Activated CD4-positive, alpha-beta T cell treated with anti-CD3 and anti-CD28 coated beads, Interleukin-2, amount 50 U/mL, for 24 hours (primary cell): ENCODE measurements at places on chromosomes 2 and 18.

GRCh38 chr2:233858331-233858730 lies 4.0 kb upstream of the HJURP start:
- no peak for DNase-seq

DNA sequence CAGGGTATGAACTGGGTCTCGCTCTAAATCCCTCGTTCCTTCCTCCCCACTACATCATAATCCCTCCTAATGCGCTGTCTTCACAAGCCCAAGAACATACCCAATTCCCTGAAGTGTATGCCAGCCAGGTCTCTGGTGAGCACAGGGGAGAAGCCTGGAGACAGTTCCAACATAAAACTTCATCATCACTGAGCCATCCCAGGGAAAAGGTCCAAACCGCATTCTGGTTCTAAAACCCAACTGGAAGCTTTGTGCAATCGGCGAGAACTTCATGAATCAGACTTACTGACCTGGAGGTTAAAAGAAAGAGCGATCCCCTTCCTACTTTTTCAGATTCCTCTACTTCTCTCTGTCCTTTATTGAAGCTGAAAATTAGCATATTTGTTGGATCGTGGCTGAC lies 132.7 kb downstream of the ALPK2 start:
- no peak for DNase-seq

DNA sequence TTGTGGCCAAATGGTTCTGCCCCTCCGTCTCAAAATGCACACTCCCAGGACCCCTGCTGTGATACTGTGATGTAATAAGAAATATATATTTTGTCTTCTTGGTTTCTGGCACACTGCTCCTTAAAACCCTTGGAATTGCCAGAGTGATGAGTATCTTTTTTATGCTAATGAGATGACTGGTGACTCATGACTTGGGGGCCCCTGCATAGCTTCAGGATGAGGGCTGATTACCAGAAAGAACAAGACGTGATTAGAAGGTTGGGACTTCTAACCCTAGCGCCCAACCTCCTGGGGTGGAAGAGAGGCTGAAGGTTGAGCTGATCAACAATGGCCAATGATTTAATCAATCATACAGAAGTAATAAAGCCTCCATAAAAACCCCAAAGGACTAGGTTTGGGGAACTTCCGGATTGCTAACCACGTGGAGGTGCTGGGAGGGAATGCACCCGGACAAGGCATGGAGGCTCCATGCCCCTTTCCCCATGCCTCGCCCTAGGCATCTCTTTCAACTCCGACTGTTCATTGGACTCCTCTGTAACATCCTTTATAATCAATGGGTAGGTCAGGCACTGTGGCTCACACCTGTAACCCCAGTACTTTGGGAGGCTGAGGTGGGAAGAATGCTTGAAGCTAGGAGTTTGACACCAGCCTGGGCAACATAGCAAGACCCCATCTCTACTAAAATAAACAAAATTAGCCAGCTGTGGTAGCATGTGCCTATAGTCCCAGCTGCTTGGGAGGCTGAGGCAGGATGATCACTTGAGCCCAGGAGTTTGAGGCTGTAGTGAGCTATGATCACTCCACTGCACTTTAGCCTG lies 89.1 kb downstream of the HS1BP3 start:
- no peak for DNase-seq

- DNase-seq: no peak
These were observed 19.4 kb downstream of the PLB1 start for GRCh38 chr2:28515176-28515751.

GRCh38 chr2:102301867-102302362 lies 9.4 kb upstream of the IL1RL1 start:
- no peak for DNase-seq

DNA sequence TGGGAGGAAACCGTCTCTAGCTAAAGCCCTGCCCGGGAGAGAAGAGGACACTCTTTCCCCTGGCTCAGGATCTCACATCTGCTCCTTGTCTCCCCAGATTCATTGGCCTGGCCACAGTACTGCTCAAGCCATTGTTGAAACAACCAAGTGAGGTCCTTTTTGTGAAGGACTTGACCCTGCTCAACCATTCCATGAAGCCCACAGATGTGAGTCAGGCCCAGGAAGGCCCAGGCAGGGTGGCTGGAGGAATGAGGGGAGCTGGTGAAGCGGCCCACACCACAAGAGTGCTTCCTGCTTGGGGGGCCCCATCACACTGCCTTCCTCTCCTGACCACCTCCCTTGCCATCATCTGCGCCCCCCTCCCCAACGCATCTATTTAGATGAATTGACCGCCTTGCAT lies 5.1 kb downstream of the FER1L5 start:
- no peak for DNase-seq

DNA sequence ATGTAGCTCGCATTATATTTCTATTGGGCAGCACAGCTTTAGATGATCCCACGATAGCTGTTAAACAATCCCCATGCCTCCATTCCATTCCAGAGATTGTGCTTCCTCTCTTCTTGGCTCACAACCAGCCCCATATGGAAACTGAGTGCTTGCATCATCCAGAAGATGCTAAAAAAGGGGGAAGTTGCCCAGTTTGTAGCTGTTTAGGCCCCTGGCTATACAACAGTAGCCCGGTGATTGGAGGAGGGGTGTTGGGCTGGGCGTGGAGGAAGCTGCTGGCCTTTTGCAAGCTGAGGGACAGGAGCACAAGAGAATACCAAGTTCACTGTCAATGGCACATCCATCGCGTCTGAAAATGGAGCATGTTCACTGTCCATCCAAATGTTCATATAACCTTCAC lies 360.2 kb downstream of the ALK start:
- no peak for DNase-seq

GRCh38 chr2:119156105-119156890 lies 2.3 kb downstream of the C1QL2 start:
- DNase-seq: no peak

- DNase-seq: no peak
These were observed 411 bp downstream of the NARS1 start for GRCh38 chr18:57621246-57621604.

- DNase-seq: no peak
These were observed 1370.1 kb upstream of the CRIM1 start for GRCh38 chr2:34985474-34985873.

DNA sequence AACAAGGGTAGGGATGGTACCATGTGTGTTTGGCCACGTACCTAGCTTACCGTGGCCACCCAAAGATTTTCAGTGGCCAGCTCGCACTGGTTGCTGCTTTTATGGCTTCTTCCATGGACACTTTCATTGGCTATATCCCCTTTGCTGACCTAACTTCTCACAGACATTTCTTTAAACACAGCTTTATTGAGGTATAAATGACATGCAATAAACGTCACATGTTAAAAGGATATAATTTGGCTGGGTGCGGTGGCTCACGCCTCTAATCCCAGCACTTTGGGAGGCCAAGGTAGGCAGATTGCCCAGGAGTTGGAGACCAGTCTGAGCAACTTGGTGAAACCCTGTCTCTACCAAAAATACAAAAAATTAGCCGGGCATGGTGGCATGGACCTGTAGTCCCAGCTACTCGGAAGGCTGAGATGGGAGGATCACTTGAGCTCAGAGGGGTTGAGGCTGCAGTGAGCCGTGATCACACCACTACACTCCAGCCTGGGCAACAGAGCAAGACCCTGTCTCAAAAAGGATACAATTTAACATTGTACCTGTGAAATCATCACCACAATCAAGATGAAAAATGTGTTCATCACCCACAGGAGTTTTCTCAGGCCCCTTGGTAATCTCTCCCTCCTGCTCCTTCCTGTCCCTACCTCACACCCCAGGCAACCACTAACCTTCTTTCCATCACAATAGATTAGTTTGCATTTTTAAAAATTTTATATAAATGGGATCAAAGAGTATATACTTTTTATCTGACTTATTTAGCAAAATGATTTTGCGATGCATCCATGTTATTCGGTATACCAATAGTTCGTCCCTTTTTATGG lies 127.8 kb upstream of the PPP1CB start:
- no peak for DNase-seq

DNA sequence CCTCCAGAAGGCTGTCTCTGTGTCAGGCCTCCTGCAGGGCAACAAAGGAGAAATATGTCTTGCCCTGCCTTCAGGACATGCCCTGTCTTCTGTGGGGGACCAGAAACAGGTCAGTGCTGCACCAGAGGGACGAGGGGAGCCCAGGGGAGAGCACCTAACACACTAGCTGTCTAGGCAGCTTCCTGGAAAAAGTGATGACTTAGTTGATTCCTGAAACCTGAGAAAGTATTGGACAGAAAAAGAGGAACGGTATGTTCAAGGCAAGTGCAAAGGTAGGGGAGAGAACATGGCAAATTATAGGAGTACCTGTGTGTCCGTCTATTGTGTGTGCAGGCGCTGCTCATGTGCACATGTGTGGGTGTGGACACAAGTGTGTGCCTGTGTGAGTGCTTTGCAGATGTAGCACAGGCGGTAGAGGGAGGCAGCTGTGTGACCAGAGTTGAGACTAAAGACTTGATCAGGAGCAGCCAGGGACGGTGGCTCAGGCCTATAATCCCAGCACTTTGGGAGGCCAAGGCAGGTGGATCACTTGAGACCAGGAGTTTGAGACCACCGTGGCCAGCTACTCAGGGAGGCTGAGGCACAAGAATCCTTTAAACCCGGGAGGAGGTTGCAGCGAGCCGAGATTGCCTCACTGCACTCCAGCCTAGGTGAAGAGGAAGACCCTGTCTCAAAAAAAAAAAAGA lies 119.5 kb downstream of the GYPC start:
- no peak for DNase-seq

DNA sequence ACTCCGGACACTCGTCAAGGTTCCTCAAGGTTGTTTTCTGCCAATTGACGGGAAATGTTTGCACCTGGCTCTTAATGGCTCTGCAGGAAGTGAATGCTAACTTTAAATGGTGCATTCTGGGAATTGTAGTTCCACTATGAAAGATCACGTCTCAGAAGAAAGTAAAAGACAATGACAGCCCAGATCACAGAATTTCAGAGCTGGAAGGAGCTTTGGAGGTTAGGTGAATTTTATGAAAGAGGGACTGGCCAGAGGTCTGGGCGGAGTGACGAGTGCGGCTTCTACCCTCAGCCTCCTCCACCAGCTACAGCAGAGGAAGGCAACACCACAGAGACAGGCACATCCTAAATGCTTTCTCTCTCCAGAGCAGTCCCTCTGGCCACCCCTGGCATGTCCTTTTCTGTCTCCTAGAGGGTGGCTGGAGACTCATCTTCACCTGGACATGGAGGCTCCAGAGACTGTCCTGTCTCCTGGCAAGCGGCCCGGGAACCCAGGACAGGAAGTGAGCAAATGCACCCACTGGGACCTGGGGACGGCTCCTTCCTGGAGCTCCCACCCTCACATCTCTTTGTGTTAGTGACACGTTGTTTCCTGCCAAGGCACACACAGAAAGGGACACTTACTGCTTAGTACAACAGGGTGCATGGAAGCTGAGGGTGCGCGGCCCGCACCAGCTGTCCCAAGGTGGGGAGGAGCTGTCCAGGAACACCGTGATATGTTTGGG lies 19.4 kb downstream of the THAP4 start:
- DNase-seq: no peak

DNA sequence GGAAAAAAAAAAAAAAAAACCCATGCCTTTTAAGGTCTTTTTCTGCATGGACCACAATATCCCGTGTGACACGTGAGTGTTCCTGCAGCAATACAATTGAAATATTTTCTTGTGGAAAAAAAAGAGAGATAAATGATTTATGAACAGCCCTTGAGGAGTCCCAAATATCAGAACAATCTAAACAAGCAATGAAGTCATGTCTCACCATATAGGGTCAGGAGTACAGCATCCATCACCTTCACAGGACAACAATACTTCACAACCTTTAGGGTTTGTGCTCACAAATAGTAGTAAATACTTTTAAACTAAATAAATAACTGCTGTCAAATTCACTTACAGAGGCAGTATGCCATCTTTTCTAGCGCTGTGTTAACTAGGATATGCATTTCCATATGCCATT lies 87.9 kb downstream of the ZEB2 start:
- DNase-seq: no peak

DNA sequence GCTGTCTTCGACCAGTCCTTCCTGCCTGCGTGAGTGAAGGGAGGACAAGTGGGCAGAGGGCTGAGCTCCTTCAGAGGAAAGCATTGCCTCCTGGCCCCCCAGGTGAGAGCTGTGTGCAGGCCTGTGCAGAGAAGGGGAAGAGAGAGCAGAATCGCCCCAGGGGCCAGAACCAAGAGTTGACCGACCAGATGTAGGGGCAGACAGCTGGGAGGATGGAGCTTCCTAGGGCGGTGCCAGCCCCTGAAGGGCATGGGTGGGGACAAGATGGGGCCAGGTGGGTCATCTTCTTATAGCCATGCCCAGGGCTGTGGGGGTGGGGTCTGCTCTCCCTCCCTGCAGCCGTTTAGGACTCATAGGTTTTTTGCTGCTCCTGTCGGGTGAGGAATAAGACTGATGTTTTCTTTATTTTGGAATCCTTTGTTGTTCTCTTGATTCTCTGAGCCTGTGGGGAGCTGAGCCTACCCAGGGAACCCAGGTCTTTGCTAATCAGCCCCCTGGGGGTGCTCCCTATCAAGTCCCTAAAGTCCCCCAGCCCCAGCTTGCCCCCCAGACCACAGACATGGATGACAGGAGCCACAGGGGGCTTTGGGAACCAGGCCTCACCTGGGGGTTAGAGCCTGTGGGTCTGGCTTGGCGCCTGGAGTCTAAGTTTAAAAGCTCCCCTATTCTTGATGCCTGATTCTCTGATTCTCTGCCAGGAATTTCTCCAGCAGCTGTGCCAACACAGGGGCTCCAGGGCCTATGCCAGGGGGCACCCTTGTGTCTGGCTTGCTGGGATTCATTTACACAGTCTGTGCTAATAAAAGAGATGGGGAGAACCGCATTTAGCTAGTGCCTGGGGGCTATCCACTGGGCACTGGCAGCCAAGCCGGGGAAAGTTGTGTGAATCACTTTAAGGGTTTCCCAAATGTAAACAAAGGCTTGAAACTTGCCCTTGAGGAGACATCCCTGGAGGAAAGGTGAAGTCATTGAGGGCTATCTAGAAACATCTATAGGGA lies 9.3 kb upstream of the EFHD1 start:
- no peak for DNase-seq

DNA sequence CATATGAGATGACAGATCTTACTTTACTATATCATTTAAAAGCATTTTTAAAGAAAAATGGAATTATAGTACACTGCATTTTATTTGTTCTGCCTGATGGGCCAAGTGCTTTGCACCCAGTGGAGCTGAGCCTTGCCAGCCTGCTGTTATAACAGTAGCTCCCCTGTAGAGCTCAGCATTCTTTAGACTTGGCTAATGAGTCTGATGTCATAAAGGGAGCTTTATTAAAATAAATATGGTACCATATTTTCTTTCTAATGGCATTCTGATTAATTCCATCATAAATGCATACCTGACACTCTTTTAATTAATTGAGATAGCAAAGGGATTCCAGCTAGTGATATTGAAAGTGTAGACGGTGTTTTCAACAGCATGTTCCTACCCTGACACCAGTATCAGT lies 40.7 kb downstream of the PARD3B start:
- no peak for DNase-seq

DNA sequence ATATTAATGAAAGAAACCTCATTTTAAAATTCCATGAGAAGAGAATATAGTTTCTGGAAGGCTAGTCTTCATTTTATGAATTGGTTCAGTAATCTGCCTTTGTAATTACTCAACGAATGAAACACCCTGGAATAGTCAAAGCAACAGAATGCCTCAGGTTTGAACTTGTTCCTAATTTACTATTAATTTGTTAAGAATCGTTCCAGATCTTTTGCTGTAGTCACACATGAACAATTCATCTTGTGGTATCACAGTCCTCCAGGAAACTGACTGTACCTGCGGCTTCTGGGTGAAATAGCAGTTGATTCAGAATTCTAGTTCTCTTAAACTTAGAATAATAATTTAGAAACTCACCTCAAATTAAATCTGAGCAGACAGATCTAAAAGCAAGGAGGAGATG lies 282.7 kb upstream of the MAP2 start:
- no peak for DNase-seq
